Hepatocyte (in vitro differentiated cells): ENCODE measurements at places on chromosomes 4 and X. TPM values are rescaled to one million over a fixed set of nuclear protein-coding genes. Genes with fewer than 3 reads are reported as not detected.

The GABRG1 gene
- total RNA-seq = not detected in 2 replicates

The SYN1 gene
- total RNA-seq = 0.43 and 1.2 TPM in 2 replicates

DNA sequence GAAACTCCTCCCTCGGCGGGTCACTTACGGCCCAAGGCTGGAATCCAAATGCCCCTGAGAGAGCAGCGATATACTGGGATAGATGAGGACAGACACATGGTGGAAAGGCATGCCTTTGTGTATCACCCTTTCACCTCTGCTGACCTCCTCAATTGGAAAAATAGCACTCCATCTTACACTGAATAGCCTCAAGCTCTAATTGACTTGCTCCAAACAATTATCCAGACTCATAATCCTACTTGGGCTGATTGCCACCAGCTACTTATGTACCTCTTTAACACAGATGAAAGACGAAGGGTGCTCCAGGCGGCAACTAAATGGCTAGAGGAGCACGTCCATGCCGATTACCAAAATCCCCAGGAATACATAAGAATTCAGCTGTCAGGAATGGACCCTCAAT, 1142.2 kb downstream of the ARAP2 start:
- DNase-seq = no peak

- DNase-seq = no peak
Observed at GRCh38 chr4:168451331-168451730, 29.0 kb downstream of the DDX60L start.

GRCh38 chrX:112669824-112670223, 9.9 kb downstream of the LHFPL1 start:
- DNase-seq = no peak

- DNase-seq = peak; percentile 75
Observed at GRCh38 chr4:182144626-182145333, 98.4 kb upstream of the TENM3 start.

DNA sequence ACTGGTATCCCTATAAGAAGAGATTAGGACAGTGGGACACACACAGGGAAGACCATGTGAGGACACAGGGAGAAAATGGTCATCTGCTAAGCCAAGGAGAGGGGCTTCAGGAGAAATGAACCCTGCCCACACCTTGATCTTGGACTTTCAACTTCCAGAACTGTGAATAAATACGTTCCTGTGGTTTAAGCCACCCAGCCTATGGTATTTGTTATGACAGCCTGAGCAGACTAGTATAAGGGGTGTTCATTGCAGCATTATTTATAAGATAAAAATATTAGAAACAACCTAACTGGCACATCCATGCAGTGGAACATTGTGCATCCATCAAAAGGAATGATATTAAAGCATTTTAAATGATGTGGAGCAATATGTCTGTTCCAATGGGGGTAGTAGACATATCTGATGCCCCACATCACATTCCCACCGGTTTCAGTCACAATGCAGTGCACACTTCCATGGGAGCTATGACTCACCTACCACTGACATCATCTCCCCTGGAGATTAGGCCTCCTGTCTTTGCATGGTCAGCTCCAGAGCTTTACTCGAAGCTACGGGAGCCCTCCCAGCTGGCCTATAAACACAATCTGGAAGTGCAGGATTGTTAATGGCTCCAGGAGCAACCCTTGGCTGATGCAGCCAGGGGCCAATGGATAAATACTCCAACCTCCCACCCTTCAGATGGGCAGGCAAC, 38.9 kb upstream of the MAMLD1 start:
- DNase-seq = peak; percentile 57
